ENCODE measurements at places on chromosomes 3 and 15.

DNA sequence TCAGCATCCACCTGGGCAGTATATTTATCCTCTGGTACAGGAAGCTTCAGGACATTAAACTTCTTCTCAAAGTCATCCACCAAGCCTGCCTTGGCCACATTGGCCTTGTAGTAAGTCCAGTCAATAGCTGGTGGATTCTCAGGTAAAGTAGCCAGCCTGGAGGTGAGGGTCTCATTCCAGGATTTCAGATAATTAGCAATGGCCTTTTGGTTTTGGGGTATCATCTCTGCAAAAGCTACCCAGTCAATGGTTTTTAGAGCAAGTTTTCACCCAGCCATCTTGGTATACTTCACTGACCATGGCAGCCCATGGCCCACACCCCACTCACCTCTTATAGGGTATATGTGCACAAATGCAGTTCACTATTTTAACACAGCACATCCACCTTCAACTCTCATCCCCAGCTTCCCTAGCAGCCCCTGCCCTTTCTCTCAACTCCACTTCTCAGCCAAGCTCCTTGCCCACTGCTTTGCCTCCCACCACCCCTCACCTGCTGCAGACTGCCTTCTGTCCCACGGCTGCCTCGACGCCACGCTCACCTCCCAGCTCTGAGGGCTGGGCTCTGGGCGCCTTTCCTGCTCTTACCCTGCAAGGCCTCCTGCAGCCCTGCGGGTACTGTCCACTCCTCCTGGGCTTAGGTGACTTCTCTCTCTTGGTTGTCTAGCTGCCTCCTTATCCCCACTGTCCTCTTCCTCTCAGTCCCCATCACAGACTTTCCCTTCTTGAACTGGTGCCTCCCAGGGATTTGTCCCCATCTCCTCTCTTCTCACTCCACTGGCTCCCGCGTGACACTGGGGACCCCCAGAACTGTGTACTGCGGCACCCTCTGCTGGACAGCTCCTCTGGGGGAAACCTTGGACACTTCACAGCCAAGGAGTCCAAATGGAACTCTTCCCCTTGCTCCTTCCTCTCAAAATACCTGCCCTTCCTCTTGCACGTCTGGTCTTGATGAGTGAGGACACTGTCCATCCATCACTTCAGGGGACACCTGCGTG is 1.7 kb upstream of the TGM5 start:
- no peak for DNase-seq

- no peak for DNase-seq
Measured at GRCh38 chr3:37064747-37065146, 71.4 kb downstream of the MLH1 start.

DNA sequence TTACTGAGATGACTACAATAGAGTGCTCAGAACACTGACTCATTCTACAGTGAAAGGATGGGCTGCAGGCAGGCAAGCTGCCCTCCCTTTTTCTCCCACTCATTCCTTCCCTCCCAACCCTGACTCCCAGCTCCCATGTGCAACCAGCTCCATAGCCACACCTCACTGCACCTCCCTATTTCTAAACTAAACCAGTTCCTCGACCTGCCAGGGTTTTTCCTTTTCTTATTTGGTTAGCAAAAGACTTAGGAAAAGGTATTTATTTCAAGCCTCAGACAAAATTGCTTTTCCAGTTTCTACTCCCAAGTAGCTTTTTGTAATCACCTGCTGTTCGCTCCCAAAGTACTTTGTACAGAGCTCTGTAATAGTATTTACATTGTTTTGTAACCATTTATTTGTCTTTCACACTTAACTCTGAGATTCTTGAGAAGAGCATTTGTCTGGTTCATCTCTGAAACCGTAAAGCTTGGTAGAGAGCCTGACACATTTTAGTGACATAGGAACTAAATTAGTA is 2.2 kb downstream of the AADAC start:
- peak; percentile 96 for DNase-seq

DNA sequence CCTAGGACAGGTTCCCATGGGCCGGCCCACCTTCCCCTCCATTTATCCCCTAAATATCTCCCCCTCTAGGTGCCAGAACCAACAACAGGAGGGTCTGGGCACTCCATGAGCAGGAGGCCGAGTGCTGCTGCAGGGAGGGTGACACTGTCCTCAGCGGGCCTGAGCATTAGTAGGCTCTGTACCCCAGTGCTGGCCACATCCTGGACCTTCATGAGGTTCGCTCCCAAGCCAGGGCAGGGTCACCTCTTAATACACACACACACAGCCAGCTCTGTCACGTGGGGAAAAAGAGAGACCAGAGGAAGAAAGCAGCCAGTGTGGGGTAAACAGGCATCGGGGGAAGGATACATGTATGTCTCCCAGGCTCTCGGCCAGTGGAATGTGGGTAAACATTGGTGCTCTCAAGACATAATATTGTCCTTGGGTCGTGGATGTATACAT is 27.9 kb upstream of the SEMA3F start:
- DNase-seq = no peak

DNA sequence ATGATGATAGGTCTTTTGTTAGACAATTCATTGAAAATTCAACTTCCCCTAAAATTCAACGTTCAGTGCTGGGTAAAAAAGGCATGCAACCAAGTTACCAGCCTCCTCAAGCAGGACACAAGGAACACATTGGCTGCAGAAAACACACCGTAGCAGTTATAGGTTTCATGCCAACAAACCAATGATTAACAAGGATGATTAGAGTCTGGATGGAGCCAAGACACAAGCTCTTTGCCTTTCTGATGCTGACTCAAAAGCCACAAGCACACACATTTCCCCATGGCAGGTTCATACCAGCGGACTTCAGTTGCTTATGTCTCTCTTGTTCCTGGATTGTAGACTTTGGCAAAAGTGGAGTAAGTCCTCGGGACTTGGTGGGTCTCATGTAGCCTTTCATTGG is 105.8 kb downstream of the DHX30 start:
- no peak for DNase-seq

DNA sequence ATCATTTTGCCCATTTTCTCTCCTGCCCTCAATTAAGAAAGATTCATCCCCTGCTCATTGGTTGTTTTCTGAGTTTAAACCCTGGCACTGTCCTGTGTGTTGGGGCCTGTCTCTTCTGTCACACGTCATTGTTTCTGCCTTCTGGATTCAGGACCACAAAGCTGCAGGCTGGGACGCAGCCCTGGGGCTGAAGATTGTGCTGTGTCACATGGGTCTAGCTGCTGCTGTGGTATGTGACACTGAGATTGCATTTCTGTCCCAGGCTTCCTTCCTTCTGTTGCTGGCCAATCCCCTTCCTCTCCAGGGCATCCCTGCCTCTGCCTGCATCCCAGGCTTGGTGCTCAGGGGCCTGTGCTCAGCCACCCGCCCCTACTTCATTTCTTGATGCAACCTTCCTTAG is 28.9 kb downstream of the INSYN1 start:
- no peak for DNase-seq

- no peak for DNase-seq
Measured at GRCh38 chr3:106213954-106214353, 345.1 kb upstream of the CBLB start.

DNA sequence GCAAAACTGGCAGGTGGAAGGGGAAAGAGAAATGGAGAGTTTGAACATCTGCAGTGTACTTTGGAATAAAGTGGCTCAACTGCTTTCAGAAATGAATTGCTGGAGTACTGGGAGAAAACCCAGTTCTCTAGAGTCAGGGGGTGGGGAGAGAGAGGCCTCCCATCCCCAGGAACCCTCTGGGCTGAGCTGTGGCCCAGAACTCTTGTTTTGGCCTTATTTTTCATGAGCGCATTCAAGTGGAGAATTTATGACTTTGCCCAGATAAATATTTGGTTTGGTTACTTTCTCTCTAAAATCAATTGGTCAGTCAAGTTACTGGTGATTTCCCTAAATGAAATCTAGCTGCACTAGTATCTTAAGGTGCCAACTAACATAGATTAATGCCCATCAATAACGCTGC is 28.7 kb upstream of the HACD2 start:
- no peak for DNase-seq

- no peak for DNase-seq
Measured at GRCh38 chr3:14396031-14396692, 6.2 kb upstream of the SLC6A6 start.

DNA sequence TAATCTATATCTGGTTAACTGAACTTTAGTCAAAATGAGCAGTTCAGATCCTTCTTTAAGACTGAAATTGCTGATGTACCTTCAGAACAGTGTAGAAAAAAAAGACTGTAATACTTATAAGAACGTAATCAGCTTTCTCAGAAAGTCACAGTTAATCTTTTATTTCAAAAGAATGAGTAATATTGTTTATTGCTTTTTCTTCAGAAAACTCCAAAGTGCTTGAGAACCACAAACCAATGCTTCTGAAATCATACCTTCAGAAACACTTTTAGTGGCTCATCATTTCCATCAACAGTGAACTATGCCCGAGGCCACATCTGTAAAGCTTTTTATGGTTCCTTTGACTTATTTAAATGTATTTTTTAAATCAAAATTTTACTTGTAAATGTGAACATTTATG is 33.3 kb upstream of the CLASP2 start:
- DNase-seq = peak; percentile 64

GRCh38 chr3:185327062-185327461 is 35.9 kb upstream of the MAP3K13 start:
- no peak for DNase-seq

DNA sequence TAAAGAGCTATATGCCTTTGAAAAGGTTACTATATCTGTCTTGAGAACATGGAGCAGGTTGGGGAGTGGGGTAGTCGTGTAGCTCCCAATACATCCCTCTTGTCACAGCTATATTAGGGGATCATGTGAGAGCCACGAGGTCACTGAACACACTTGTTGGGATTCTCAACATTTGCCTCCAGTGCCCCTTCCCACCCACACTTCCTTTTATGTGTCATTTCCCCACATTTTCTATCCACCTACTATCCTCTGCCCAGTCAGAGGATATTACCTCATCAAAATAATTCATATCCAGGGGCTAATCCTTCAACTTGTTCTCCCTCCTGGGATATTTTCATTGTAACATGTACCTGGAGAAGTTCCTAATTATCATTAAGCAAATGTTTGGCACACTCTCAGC is 85.0 kb downstream of the CYP19A1 start:
- no peak for DNase-seq

- no peak for DNase-seq
Measured at GRCh38 chr3:44939581-44940036, 36.4 kb downstream of the ZDHHC3 start.

DNA sequence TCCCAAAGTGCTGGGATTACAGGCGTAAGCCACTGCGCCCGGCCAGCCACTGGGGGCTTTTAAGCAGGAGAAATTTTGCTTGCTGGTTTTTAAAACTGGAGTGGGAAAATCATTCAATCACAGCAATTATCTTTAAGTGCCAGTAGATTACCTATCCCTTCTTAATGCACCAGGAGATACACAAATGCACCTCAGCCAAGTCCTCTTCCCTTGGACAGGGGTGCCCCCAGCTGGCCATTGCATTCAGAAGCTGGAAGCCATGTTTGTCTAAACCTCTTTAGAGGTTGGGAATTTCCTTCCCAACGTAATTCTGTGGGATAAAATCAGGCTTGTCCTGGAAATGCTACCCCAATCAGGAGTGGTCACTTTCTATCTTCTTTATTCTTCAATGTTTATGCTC is 26.6 kb downstream of the MIX23 start:
- peak; percentile 58 for DNase-seq

DNA sequence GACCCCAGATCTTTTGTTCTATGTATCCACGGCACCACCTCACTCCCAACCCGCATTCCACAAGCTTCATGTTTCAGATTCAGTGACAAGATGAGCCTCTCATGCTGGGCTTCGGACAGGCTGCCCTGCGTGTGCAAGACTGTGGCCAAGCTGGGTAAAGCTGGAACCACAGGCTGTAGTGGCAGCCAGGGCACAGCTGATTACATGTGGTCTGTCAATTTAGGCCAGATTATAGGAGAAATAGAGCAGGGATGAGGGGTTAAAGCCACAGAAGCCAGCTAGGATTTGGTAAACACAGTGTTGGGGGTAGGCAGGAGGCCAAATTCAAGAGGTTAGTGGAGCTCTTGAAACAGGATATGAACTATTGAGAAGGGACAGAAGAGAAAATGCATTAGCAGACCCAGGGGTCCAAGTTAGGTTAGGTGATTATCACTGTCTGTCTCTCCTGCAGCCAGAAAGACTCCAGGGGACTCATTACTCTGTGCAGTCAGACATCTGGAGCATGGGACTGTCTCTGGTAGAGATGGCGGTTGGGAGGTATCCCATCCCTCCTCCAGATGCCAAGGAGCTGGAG is 12.9 kb downstream of the SNAPC5 start:
- DNase-seq = no peak

DNA sequence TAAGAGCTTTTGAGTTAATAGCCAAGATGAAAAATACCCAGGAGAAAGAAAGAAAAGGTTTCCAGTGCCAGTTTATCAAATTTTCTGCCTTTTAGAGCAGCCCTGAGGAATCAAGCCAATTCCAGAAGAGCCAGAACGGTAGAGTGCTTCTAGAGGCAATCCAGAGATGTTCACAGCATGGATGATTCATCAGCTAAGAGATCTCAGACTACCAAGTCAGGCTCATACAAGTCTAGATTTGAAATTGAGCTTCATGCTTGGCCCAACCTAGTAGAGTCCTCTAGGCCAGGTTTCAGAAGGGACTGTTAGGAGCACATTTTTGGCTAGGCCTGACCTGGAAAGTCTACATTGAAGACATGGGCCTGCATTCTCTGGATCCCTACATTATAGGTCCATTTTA is 15.5 kb downstream of the WDR48 start:
- peak; percentile 16 for DNase-seq

GRCh38 chr3:129934234-129935123 is 40.0 kb upstream of the TRH start:
- no peak for DNase-seq

DNA sequence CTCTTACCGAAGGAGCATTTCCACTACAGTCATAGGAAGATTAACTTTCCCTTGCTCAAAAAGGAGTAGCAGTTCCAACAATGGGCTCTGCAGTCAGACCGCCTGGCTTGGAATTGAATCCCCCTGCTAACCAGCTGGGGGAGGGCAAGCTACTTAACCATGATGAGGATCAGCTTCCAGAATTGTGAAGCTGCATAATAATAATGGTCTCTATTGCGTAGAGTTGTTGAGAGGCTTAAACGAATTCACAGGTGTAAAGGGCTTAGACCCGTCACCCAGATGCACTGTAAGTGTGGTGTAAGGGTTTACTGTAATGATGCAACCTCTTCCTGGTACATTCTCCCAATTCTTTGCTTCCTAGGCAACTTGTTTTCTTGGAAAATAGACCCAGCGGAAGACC is 185.2 kb upstream of the RGMA start:
- no peak for DNase-seq

GRCh38 chr3:172476347-172476746 is 28.1 kb upstream of the GHSR start:
- DNase-seq = no peak

- DNase-seq = no peak
Measured at GRCh38 chr3:52388348-52388821, 56.5 kb downstream of the SEMA3G start.
